T-helper 22 cell (primary cell): ENCODE measurements at places on chromosomes 3 and 15.

DNA sequence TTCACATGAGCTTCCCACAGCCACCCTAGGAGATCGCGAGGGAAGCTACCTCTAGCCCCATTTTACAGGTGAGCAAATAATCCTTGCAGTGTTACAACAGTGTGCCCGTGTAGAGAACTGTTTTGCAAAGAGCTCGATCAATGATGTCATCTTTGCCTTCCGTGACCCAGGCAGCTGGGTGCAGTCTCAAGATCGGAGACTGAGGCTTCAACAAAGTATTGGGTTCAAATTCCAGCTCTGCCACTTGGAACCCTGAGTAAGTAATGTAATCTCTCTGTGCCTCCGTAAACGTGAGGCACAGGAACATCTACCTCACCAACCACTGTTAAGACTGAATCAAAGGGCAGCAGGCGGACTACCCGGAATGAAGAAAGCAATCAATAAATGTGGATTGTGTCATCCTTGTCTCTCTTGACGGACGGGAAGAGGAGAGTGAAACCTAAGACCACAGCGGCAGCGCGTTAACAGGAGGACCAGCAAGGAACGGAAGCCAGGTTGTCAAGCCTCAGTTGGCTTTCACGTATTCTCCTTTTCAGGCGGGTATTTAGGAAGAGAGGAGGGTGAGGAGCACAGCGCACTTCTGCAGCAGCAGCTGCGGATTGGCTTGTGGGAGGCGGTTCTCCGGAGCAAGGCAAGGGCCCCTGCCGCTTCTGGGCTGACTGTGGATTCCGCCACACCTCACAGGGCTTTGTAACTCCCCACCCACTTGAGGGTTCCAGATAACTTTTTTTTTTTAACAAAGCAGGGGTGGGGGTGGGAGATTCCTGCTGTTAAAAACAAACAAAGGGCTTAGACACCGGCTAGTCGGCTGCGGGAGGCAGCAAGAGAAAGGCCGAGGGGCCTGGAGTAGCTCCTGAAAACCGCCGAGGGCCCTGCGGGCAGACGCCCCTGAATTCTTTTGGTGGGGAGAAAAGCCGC is 1.5 kb upstream of the SMAD3 start:
- no peak for DNase-seq

GRCh38 chr3:58175437-58176184 is 35.2 kb downstream of the DNASE1L3 start:
- DNase-seq, result no peak

GRCh38 chr15:79310612-79310984 is 314 bp upstream of the TMED3 start:
- no peak for DNase-seq

- no peak for DNase-seq
Measured at GRCh38 chr3:197398286-197398878, 100.0 kb upstream of the DLG1 start.

- DNase-seq, result peak; percentile 50
Measured at GRCh38 chr3:130894130-130894985, 474 bp downstream of the ATP2C1 start.

GRCh38 chr15:48674876-48675275 is 29.4 kb upstream of the FBN1 start:
- DNase-seq, result no peak

DNA sequence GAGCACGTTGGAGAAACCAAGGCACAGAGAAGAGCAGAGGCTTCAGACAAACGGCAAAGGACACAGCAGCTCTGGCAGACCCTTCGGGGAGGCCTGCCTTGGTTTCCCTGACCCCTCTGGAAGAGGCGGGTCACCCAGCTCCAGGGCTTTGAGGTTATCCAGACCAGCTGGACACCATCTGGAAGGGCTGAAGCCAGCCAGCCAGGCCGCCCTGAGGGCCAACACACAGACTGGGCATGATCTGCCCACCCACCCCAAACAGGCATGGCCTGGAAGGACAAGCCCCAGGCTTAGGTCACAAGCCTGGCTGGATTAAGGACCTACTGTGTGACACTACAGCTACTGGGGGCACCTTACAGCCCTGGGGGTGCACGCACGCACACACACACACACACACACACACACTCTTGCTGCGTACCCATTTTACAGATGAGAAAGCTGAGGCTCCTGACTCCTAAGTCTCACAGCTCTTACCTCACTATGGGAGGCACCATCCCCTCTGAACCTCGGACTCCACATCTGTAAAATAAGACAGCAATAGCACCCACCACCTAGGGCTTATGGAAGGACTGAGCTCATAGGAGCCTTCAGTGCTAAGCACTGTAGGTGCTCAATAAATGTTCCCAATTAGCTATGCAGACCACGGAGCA is 10.8 kb downstream of the PLXND1 start:
- DNase-seq, result no peak

GRCh38 chr3:67076607-67077006 is 78.5 kb downstream of the KBTBD8 start:
- no peak for DNase-seq

GRCh38 chr15:27398631-27399161 is 427.7 kb downstream of the GABRG3 start:
- no peak for DNase-seq

- no peak for DNase-seq
Measured at GRCh38 chr3:56919137-56919796, 117.5 kb upstream of the ARHGEF3 start.
